ENCODE measurements at places on chromosomes 4 and X.

GRCh38 chr4:41913509-41913908, 21.7 kb upstream of the TMEM33 start:
- no peak for DNase-seq

DNA sequence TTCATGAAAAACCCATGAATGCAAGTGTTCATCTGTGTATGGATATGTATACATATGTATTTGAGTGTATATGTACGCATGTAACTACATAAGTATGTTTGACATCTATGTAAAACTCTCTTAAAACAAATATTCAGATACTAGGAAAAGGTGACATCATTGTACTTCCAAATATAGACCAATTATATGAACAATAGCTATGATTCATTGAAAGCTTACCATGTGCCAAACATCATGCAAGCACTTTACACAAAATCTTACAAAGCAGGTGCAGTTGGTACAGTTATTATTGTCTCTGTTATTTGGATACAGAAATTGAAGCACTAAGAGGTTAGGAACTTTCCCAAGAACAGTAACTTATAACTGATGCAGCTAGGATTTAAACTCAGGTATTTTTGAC, 21.4 kb downstream of the MAGEB17 start:
- no peak for DNase-seq

DNA sequence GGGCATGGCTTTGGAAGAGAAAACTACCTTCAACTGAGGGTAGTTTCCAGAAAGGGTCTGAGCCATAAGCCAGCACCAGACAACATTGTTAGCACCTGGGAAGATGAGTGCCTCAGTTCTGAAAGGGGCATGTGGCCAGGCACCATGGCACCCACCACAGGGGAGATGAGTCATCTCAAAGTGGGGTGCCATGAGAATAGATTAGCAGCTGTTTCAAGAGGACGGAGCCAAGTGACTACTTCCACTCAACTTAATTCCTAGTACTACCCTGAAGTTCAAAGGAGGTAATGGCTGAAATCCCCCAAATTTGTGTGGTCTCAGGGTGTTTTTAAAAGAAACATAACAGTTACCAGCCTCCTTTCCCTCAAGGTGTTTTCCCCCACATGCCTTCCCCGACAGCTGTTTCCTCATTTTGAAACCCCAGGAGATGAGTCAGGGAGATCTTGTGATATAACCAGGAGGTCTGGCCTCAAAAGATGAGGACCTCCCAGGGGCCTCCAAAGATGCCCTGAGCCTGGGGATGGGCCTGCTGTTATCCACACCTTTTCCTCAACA, 27.8 kb upstream of the FTHL17 start:
- DNase-seq = peak; percentile 29

DNA sequence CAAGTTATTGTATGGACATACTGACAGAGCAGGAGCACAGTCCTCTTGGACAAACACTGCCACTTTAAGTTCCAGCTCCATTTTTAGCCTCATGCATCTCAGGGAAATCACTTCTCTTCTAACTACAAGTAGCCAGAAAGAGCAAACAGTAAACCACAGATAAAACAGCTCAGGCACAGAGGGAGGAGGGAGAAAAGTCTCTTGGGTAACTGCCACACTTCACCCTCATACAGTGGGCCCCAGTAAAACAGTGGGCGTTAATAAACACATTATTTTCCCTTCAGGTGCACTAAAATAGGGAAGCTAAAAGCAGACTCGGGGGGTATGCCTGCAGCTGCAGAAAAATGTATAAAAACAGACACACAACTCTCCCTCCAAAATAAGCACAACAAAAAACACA, 21.6 kb downstream of the CD38 start:
- DNase-seq = no peak

DNA sequence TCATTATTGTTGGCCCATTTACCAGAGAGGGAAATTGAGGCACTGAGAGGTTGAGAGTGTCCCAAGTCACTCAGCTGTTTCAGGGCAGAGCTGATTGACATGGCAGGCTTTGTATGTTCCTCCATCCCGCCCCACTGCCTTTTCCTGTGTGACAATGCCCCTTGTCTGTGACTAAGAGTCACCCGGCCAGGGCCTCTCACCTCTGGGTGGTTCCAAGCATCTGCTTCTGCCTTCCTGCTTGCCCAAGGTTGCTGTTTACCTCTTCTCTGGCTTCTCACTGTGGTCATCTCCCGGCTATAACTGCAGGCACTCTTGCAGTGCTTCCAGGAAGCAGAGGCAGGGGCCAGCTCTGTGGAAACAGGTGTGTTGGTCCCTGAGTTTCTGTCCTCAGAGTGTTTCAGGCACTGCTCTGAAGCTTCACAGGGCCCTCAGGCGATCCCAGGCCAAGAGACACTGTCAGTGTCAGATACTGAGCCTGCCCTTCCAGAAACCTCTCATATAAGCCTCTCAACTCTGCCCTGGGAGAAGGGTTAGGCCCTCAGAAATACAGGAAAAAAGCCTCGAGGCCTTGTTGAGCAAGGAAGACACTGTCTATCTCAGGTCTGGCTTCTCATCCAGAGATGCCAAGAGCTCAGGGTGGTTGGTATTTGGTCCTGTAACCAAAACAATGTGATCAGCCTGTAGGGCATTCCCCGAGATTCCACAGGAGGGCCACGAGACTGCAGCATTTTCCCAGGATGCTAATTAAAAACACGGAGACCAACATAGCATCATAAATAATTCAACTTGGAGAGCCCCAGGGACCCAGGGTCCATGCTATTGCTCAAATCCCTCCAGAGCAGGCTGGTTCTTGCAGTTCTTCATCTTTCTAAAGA, 42.0 kb upstream of the PROM1 start:
- no peak for DNase-seq

DNA sequence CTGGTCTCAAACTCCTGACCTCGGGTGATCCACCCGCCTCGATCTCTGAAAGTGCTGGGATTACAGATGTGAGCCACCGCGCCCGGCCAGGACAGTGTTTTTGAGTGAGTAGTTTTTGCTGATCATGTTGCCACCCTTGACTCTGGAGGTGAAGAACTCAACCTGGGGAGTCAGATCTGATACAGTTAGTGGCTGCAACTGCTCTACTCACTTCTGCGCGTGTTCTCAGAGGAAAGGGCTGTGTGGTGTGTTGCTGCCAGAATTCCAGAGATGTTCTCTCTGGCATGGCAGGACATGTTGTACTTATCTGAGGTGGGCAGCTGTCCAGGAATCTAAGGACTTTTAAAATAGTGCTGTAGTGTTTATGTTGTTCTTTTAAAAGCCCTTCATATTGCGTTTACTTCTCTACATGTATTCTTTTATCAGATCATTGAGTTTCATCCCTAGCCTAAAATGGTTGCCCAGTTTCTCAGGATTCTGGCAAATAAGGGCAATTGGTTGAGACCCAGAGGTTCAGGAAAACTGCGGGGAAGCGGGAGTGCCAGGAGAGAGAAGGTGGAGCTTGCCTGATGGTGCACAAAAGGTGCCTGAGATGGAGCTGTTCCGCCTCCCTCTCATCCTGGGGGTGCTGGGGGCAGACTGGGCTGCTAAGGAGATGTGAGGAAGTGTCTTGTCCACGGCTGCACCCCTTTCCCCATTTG, 97.7 kb downstream of the ARHGAP10 start:
- no peak for DNase-seq

Measured in activated CD4-positive, alpha-beta T cell treated with anti-CD3 and anti-CD28 coated beads, Interleukin-2, amount 50 U/mL, for 48 hours (primary cell).